NCI-H187 (cell line): ENCODE measurements at places on chromosomes 7 and 10.

DNA sequence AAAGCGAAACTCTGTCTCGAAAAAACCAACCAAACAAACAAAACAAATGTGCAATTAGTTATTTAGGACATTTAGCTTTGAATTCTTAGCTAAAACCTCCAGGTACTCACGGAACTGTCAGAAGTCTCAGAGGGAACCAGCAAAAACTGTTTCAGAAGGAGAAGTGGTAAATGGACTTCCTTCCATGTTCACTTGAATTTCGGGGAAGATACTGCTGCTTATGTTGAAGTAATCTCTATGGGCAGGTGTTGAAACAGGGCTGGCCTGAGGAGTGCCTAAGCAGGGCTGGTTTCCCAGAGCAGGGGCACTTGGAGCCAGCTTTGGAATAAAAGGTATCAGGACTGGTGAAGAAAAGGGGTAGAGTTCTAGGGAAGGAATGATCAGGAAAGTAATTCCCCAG, 2.4 kb upstream of the EXOC6 start:
- DNase-seq = no peak

GRCh38 chr10:42645103-42645502, 6.7 kb upstream of the ZNF33B start:
- no peak for DNase-seq

DNA sequence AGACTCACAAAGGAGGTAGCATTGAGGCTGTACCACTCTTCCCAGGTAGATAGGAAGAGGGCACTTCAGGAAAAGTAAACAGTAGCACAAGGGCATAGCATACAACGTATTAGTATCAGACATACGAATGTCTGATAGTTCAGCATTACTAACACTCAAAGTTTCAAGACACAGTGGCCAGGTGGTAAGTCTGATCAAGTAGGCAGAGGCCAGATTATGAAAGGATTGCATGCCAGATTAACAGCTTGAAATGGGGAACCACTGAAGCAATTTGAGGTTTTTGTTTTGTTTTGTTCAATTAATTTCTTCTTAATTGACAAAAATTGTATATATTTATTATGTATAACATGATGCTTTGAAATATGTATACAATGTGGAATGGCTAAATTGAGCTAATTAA, 45.7 kb upstream of the IL6 start:
- DNase-seq = no peak

- no peak for DNase-seq
These were observed 152.7 kb downstream of the ANK3 start for GRCh38 chr10:60236869-60237524.

GRCh38 chr7:50696810-50697582, 85.7 kb downstream of the GRB10 start:
- DNase-seq = no peak

DNA sequence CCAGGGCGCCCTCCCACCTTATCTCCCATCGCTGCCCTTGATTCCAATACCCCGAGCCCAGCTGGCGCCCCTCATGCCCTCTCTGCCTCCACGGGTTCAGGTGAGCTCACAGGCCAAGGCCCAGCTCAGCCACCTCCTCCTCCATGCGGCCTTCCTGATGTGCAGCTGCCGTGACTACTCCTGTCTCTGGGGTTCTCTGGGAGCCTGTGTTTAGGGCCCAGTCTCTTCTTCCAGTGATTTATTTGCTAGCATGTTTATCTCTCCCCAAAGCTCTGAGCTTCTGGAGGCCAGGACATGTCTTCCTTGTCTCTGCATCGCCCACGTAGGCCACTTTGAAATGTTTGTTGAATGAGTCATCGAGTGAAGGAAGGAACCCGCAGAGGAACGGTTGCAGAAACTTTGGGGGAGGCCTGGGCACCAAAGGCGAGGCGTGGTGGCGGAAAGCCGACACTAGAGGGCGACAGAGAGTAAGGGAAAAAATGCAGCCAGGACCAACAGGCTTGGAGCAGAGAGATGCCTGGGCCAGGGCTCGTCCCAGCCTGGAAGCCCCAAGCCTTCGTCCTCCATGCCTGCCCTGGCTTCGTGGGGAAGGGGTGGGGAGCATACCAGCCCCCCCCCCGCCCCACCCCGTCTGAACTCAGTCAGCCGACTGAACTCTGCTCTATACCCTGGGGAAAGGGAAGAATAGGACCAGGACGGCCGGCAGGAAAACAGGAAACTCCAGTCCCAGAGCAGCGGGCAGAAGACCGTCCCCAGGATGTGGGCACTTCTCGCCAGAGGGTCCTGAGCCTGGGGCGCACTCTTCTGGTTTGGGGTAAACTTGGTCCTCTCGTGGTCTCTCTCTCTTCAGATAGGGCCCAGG, 10.9 kb upstream of the HSPB1 start:
- DNase-seq = peak; percentile 77

DNA sequence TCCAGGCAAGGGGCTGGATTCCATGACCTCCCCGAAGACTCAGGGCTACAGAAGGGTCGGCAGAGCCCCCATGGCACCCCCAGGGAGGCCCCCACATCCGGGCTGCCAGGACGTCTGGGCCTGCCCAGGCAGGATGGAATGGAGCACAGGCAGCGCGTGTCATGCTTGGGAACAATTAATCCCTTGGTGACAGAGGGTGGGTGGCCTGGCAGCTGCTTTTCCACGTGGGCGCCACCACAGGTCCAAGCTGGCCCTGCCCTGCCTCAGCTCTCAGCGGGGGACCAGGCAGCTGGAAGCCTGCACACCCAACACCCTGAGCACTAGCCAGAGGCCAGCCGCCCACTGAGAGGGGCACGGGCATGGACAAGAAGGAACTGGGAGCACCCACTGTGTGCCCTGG, 11.4 kb downstream of the ELN start:
- DNase-seq = no peak
